ENCODE measurements at places on chromosomes 16 and 17.

GRCh38 chr16:22634954-22635353 is 124.3 kb downstream of the NPIPB5 start:
- DNase-seq: no peak

- DNase-seq: no peak
Observed at GRCh38 chr17:14092808-14093207, 23.5 kb downstream of the COX10 start.

GRCh38 chr16:47026492-47026891 is 53.0 kb upstream of the DNAJA2 start:
- DNase-seq: no peak

- DNase-seq: no peak
Observed at GRCh38 chr17:61331886-61332285, 67.8 kb upstream of the TBX2 start.

DNA sequence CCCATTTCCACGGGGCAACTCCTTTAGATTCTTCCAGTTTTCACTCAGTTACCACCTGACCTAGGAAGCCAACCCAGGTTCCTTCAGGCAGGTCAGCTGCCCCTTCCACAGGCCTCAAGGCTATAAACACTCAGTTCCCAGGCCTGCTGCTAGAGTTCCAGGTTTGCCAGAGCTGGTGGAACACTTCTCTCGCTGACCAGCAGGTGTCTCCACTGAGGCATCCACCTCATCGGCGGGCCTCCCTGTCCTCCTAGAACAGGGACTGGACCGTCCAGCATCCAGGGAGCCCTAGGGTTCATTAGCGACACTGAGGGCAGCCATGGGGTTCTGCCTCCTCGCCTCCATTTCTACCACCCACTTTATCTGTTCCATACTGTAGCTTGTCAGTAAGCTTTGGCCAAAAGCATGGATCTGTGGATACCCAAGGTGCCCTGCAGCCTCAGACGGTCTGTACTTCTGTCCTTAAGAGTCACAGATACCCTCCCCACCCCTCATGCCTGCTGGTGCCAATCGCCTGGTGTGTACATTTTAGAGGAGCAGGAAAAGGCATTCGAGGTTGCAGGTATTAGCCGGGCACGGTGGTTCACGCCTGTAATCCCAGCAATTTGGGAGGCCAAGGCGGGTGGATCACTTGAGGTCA is 29.0 kb downstream of the PIMREG start:
- DNase-seq: peak; percentile 43

- no peak for DNase-seq
Observed at GRCh38 chr16:1458977-1459341, 14.6 kb upstream of the CCDC154 start.

DNA sequence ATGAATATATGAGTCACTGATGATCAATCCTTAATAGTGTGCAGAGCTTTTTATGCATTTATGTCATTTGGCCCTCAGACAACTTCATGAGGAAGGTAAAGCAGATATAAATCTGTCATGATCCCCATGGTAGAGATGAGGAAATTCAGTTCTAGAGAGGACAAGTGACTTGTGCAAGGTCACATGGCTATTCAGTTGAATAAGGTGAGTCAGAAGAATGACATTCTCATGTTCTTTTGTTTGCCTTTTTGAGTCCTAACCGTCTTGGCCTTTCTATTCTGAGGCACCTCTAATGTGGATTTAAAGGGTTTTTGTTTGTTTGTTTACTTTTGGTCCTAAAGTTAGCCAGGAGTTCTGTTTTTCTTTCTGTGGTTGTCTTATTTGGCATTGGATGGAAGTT is 116.2 kb upstream of the ELAC2 start:
- no peak for DNase-seq
